CD4-positive, alpha-beta T cell treated with Interleukin-6 at 100 ng/mL for 8 hours (primary cell): ENCODE measurements at places on chromosomes 1 and 21.

DNA sequence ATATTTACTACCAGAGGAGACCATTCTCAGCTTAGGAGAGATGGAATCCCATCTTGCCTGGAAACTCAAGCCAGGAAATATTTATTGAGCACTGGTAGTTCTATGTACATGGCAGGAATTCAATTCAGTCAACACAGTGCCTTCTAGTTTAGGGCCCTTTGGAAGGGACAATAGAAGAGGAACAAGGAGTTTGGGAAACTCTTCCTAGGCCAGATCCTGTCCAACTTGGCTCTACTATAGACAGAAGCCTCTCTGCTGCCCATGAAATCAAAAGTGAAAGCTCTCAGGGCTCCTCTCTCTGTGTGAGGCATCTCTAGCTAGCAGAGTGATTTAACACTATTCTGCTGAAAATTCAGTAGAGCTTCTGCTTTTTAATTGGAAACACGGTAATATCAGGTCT is 244.6 kb upstream of the MAP1LC3C start:
- DNase-seq = no peak

- no peak for DNase-seq
Measured at GRCh38 chr21:25494804-25495203, 112.5 kb downstream of the MRPL39 start.

DNA sequence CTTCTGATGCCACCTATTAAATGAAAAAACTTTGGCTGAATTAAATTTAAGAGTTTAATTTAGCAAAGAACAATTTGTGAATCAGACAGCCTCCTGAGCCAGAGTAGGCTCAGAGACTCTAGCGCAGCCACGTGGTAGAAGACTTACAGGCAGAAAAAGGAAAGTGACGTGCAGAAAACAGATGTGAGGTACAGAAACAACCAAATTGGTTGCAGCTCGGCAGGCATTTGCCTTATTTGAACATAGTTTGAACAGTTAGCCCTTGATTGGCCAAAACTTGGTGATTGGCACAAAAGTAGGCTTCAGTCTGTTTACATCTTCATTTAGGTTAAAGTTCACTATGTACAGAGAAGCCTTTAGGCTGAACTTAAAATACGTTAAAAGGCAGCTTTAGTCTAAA is 22.9 kb downstream of the TCP10L start:
- no peak for DNase-seq

DNA sequence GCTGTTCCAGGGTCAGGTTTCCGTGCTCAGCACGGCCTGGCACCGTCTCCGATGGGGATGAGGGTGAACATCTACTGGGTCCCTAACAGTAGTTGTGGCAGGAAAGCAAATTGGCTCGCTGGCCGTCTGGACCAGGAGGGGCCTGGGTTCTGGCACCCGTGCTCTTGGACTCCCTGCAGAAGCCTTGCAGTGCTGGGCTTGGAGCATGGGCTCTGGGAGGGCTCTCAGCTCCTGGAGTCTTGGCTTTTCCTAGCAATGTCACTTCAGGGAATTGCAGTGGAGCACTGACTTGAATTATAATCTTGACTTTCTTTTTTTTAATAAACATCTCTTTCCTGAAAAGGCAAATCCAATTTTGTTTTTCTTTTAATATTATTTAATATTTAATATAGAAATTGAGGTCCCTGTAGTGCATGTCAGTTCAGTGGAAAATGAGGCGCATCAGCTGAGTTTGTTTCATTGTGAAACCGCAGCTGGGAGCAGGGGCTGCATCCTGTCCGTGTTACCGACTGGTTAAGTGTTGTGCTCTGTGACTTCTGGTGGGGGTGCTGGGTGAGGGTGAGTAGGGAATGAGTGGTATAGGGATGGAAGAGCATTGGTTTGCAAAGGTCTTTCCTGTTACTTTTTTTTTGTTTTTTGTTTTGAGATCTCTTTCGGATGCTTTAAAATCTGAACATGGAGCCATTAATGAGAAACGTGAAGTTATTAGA is 64.1 kb downstream of the PEX14 start:
- no peak for DNase-seq
